ENCODE measurements at places on chromosomes 2 and 18. TPM values are rescaled to one million over a fixed set of nuclear protein-coding genes. Genes with fewer than 3 reads are reported as not detected.

DNA sequence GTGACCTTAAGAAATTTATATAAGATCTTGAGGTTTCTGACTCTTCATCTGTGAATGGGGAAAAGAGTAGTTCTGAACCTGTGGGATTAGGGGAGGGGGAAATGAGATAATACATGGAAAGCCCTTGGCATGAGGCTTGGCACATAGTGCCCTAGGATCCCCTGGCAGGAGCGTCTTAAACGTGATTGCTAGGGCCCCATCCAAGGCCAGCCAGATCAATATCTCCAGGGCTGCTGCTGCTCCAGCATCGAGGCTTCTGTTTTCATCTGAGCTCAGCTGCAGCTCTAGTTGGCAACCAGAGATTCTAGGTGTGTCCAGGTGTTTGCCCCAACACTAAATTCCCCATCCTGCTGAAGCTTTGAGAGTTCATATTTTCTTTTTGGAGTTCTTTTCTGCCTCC is 71.0 kb downstream of the IL1R2 start:
- no peak for DNase-seq

SLC23A3 gene
- total RNA-seq: 5.5 TPM

DNA sequence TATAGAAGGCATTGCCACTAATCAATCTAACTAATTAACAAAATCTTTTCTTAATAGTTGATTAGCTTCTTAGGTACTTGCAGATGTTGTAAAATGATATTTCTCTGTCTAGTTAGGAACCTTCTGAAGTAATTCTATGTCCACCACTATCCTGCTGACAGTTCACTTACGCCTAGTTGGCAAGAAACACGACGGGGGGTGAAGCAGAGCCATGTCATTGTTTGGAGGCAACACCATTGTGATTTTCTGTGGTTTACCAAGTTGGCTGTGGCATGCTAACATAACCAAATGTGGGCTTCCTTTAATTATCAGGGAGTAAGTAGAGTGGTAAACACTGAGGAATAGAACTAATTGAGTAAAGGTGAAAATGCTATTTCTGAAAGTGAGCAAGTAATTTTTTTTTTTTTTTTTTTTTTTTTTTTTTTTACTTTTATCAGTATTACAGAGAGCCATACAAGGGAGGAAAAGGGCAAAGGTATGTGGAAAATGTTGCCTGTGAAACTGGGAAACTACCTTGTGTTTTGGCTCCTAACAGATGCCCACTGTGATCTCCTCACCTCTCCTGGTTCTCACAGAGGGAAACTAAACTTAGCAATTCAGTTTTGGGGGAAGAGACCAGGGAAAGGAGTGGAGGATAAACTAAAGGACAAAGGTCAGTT is 126.8 kb downstream of the MEIS1 start:
- no peak for DNase-seq

KCNG2 gene
- total RNA-seq: not detected

SCLY gene
- 21.4 TPM for total RNA-seq

DNA sequence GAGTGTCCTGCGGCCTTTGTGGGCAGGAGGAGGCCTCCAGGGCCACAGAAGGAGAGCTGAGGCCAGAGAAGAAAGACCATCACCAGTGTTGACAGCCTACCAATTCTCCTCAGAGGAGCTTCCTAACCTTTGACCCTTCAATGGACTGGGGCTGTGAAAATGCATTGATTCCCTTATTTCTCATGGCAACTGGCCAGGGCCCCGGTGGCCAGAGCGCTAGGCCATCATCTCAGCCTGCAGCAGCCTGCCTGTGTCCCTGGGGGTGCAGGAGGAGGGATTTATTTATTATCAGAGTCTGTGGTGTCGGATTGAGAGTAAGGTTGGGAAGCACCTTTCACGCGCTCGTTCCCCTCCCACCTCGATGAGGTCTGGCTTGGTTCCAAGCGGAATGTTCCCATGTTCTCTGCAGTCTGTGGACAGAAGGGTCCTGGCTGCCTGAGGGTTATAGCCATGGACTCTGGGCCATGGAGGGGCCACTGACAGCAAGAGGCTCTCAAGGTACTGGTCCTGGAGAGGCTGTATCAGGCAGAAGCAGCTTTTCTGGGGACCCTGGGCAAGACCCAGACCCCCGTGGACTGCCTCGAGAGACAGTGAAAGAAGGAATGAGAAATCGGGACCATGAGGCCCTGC is 53.8 kb downstream of the CYP27C1 start:
- DNase-seq: peak; percentile 53

- no peak for DNase-seq
These were observed 23.9 kb downstream of the PRKCE start for GRCh38 chr2:45675263-45675812.

FAM161A gene
- total RNA-seq: 3.6 TPM

- no peak for DNase-seq
These were observed 36.6 kb upstream of the SIGLEC15 start for GRCh38 chr18:45788861-45789260.

MMADHC gene
- 87.3 TPM for total RNA-seq

GRCh38 chr18:79405781-79406575 is 10.2 kb downstream of the NFATC1 start:
- DNase-seq: no peak

DNA sequence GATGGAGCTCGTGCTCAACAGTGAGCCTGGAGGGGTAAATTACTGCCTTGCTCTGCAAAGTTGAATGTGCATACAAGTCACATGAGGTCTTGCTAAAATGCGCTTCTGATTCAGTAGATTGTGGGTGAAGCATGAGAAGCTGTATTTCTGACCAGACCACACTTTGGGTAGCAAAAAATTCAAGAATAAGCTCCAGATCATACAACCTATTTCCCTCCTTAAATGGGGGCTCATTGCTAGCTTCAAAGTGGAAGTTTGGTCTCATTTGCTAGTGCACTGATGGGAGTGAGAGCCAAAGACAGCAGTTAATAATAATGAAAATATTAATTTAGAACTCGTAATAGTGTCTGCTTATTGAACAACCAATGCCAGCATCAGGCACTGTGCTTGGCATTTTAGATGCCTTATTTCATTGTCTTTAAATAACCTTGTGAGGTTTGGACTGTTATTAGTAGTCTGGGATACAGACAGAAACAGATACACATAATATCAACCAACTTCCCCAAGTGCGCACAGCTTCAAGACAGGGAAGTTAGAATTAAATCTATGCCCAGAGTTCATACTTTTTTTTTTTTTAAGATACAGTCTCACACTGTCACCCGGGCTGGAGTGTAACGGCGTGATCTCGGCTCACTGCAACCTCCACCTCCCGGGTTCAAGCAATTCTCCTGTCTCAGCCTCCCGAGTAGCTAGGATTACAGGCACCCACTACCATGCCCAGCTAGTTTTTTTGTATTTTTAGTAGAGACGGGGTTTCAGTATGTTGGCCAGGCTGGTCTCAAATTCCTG is 18.0 kb downstream of the APOB start:
- DNase-seq: no peak

DNA sequence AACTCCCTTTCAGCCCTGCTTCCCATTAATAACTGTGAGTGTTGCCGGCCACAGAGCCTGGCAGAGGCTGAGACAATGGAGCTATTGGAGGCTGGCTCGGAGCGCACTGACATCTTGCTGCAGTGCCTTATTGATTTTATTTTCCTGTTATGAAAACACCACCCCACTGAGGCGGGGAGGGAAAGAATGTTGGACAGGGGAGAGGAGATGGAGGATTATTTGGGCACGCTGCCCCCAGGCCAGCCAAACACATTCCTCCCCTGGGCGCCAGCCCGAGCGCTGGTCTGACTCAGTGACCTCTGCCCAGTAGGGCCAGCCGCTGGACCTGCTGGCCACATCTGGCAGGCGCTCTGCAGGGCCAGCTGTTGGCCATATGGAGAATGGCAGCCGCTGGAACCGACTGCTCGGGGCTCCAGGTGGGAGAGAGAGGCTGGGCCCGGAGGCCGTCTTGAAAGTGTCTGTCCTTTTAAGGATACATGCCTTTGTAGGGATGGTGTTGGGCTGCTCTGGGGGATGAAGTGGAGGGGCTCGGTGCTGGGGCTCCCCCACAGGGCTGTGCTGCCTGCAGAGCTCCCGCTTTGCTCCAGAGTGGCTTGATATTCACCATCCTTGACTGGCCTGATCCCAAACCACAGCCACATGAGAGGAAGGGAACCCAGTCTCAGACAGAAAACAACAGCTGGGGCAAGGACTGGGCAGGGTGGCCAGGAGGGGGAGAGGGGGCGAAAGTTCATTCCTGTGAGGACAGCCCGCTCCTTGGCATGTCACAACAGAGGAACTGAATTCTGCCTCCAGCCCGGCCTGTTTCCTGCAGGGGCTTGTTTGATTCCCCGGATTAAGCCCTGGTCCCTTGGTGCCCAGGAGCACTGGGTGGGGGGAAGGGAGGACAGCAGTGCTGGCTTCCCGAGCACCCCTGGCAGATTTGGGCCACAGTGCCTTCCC is 179.0 kb downstream of the KLHL29 start:
- no peak for DNase-seq

DNA sequence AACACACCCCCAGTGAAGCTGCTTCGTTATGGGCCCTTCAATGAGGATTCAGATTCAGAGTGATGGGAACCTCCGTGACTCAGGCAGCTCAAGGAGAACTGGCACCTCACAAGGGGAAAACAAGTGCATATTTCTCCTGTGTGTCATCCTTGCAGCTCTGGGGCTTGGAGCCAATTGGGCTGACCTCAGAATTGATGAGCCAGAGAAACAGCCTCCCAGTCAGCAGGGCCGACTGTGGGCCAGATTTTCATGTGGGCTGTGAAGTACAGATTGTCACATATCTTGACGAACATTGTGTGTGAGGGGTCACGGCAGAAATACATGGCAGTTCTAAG is 189.6 kb upstream of the SP5 start:
- no peak for DNase-seq

DNA sequence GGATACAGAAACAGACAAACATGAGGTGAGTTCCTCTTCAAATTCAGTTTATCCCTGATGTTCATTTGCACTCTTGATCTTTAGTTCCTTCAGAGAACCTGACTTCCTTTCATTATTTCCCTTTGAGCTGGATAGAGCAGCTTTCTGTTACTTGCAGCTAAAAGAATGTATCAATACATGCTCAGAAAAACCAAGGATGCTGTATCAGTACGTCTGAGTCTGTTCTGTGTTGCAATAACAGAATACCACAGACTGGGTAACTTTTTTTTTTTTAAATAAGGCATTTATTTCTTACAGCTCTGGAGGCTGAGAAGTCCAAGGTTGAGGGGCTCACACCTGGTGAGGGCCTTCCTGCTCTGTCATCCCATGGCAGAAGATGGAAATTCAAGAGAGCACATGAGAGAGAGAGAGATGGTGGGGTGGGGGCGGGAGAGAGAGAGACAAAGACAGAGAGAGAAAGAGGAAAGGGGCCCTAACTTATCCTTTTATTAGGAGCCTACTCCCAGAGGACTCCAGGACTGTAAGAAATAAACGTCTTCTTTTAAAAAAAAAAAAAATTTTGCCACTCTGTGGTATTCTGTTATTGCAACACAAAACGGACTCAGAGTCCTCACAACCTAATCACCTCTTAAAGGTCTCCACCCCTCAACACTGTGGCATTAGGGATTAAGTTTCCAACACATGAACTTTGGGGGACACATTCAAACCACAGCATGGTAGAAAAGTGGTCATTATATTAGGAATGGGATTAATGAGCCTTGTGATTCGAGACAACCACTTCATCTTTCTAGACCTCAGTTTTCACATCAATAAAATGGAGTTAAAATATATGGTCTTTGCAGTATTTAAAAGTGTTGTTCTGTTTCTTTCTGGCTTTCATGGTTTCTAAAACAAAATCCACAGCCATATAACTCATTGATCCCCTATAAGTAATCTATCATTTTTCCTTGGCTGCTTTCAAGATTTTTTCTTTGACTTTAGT is 18.4 kb upstream of the SELENOI start:
- no peak for DNase-seq

SPRED2 gene
- total RNA-seq: 43.0 TPM

ST8SIA5 gene
- 1.9 TPM for total RNA-seq

DNA sequence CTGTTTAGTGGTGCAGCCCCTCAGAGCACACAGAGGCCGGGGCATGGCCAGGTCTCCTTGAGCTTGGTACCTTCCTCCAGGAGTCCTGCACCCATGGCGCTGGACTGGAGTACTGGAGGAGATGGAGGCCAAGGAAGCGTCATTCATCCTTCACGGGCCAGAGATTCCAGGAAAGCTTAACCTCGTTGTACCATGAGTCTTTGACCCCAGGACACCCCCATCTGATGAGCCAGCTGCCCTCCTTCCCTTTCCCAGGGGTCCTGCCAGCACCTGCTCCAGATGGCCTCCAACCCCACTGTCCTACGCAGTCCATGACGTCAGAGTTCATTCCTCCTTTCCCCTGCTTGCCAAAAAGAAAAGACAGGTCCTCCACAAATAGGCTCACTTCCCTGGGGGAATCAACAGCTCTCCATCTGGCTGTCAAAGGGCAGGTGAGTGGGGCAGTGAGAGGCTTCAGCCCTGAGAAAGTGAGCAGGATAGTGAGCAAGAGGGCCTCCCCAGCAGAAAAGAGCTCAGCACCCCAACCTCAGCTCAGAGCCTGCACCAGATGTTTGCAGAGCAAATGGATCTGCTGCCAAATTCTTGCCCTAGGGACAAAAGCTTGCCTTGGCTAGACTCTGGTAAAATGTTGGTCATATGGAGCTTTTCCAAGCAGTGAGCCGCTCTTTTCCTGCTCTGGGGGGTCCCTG is 4.5 kb upstream of the NPPC start:
- DNase-seq: peak; percentile 44

DNA sequence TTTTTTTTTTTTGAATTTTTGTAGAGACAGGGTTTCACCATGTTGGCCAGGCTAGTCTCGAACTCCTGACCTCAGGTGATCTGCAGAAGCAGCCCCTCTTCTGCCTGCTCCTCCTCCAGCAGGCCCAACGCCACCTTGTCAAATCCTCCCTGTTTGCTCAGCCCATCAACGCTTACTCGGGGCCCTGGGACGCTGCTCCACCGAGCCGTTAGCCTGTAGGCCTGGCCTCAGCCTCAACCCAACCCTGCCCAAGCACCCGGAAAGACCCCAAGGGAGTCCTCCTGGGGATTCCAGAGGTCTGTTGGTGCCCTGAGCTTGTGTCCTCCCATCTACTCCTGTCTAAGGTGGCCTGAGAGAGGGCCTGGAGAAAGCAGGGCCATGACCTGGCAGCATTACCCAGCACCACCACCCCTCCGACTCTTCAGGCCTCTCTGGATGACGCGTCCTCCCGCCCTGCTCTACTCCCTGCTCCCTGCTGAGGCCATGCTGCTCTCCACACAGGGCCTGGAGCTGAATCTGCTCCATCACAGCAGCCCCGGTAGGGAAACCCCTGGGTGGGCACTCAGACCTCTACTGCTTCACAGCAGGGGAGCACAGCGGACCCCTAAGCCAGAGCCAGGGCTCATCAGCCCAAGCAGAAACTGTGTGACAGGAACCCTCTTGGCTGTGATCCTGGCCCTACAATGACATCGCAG is 3.2 kb downstream of the STK25 start:
- DNase-seq: no peak

GRCh38 chr2:240557101-240557751 is 562 bp downstream of the ANKMY1 start:
- peak; percentile 68 for DNase-seq

DNA sequence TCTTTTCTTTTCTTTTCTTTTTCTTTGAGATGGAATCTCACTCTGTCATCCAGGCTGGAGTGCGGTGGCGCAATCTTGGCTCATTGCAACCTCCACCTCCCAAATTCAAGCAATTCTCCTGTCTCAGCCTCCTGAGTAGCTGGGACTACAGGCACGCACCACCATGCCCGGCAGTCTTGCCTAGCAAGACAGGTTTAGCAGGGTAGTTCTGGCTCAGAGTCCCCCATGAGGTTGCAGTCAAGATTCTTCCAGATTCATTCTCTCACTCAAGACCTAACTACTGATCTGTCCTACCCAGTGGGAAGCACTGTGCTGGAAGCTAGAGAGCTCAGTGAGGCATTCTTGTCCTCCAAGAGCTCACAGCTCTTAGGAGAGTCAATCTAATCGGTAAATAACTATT is 17.6 kb upstream of the ZAP70 start:
- DNase-seq: no peak

LIMS4 gene
- 1.0 TPM for total RNA-seq
